ENCODE measurements at places on chromosomes 5 and 9. TPM values are rescaled to one million over a fixed set of nuclear protein-coding genes. Genes with fewer than 3 reads are reported as not detected.

C9 gene
- polyA plus RNA-seq = not detected

CTSV gene
- polyA plus RNA-seq = 3.2 TPM

LCN10 gene
- polyA plus RNA-seq = 0.12 TPM

SPOUT1 gene
- 48.0 TPM for polyA plus RNA-seq

WWC1 gene
- 59.1 TPM for polyA plus RNA-seq

TMEM232 gene
- 9.1 TPM for polyA plus RNA-seq

IQGAP2 gene
- polyA plus RNA-seq = 18.7 TPM

TSSK1B gene
- polyA plus RNA-seq = not detected

ADGRD2 gene
- polyA plus RNA-seq = 0.08 TPM

TESK1 gene
- 41.7 TPM for polyA plus RNA-seq

FRMD3 gene
- polyA plus RNA-seq = 2.5 TPM

POU5F2 gene
- polyA plus RNA-seq = 0.05 TPM

DNA sequence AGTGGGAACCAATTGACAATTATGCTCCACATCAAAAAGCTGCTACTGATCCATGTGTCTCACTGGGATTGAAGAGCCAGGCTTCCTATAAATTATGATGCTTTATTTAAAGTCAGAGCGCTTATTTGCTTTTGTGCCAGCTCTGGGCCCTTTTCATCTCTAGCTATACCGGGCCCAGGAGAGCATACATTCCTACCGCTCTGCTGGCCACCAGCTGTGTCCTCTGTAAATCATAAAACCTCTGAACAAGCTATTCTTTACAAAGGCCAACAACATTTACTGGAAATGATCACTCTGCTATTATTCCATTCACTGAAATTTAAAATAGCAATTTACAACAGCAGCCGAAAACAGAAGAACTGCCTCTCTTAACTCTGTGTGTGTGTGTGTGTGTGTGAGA lies 86.6 kb downstream of the ZNF608 start:
- DNase-seq = no peak

DNA sequence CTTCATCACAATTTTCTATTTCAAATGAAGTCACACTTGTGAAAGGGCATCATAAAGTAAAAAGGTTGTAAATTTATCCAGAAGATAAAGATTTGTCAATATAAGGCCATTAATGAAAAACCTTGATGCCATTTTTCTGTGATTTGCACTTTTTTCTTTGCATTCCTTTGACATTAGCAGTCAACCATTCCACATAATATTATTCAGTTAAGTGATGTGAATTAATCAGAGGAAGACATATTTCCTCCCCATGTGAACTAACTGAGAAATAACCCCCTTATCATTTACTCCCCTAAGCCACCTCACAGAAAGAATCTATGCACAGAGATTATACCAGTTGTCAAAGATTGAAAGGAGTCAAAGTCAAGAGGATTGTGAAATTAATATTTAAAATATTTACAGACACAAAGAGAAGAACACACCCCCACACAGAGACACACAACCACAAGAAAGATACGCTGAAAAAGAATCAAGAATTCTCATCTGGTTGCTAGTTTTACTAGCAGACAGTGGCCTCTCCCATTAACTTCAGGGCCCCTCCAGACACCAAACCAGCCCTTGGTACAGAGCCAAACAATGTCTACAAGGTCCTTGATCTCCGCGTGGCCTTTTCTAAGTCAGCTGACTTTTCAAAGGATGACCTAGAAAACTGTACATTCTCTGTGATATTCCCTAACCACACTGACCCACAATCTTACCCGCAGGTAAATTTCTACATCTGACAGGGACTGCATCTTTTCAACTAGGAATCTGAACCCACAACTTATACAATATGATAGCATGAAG lies 29.5 kb downstream of the GNAQ start:
- no peak for DNase-seq

- no peak for DNase-seq
Measured at GRCh38 chr9:101437806-101438232, 2.2 kb upstream of the ALDOB start.

DNA sequence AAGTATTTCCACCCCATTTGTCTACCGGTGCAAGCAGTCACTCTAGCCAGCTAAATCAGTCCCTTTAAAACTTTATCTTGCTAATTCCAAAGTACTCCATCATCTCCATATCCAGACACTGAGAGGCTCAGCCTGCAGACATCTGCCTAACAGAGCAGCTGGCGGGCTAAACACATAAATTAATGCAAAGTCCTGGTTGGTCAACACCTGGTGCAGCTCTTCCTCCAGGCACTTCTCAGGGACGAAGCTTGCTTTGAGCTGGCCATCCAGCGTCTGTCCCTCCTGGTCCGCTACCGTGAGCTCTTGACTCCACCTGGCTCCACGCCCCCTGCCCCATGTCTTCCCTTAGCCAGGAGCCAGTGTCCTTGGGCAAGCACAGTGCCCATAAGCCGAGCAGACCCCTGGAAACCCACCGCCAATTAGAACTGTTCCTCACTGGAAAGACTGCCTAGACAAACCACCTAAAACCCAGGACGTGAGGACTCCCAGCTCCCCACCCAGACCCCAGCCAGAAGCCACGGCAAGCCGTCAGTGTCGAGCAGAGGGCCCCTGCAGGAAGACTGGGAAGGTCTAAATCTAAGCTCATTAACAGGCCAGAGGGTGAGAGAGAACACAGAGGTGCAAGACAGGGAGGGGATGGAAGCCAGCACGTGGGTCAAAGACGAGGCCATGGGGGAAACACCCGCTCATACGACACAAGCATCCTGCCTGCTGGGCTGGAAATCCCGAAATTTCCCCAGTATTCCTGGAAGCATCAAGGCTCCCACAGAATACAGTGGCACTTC lies 120.0 kb downstream of the COL23A1 start:
- DNase-seq = no peak

GRCh38 chr5:69285448-69286116 lies 47.0 kb downstream of the CCDC125 start:
- no peak for DNase-seq

- no peak for DNase-seq
Measured at GRCh38 chr9:110687497-110687896, 18.9 kb downstream of the MUSK start.

DNA sequence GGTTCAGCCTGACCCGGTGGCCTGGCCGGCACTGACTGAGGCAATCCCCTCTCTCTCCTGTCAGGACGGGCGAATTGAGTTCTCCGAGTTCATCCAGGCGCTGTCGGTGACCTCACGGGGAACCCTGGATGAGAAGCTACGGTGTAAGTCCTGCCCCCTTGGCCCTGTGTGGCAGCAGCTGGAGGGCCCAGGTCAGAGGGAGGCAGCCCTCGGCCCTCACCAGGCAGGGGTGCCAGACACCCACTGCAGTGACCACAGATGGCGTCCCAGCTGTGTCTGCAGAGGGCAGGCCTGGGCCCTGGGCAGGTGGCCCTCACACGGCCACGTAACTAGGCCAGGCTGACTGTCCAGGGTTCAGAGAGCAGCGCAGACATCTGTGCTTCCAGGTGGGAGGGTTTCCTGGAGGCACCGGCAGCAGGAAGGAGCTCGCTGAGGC lies 45.9 kb upstream of the HMCN2 start:
- DNase-seq = no peak

GRCh38 chr5:178449163-178450070 lies 140.8 kb downstream of the COL23A1 start:
- no peak for DNase-seq

DNA sequence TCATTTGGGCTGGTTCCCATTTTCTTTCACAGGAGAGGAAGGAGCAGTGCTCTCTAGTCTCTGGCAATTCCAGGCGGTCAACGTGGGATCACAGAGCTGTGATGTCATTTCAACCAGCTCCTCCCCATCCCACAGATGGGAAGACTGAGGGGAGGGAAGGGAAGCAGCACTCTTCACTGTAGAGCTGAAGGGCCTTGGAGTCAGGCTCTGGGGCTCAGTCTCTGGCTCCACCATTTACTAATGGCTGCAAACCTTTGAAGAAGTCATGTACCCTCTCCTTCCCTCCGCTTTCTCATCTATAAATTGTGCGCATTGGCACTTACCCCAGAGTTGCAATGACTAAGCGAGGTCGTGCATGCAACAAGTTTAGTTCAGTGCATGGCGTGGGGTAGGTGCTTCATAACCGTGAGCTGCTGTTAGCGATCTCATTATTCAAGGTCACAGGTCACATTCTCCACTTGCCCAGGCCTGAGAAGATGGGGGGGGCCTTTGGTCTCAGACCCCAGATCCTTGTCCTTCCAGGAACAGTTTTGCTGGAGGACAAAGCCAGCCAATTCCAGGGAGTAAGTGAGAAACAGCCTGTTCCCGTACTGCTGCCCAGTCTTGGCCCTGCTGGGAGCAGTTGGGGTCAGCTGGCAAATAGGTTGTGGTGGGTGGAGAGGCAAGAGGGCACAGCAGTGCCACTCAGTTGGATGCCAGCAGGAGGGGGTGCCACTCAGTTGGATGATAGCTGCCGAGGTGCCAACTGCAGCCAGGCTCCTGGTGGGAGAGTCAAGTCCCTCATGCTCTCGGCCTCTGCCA lies 136.7 kb downstream of the RGS3 start:
- no peak for DNase-seq

GRCh38 chr5:78777901-78778300 lies 129.3 kb upstream of the LHFPL2 start:
- no peak for DNase-seq

DNA sequence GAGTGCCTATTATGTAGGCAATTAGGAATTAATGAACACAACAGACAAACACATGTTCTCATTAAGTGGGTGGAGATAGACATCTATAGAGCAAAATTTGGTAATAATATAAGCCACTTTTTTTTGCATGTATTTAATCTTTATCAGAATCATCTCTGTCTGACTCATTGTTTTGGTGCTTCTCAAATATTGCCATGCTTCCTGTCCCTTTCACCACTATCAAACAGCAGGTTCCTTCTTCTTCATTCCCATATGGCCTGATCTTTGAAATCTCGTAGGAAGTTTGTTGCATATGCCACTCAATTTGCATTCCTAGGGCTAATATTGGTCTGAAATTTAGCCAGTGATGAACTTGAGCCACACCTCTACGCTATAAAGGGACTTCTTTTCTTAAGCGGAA lies 128.9 kb upstream of the SPEF2 start:
- DNase-seq = no peak

- DNase-seq = no peak
Measured at GRCh38 chr9:135365013-135365768, 114.4 kb upstream of the PPP1R26 start.

DNA sequence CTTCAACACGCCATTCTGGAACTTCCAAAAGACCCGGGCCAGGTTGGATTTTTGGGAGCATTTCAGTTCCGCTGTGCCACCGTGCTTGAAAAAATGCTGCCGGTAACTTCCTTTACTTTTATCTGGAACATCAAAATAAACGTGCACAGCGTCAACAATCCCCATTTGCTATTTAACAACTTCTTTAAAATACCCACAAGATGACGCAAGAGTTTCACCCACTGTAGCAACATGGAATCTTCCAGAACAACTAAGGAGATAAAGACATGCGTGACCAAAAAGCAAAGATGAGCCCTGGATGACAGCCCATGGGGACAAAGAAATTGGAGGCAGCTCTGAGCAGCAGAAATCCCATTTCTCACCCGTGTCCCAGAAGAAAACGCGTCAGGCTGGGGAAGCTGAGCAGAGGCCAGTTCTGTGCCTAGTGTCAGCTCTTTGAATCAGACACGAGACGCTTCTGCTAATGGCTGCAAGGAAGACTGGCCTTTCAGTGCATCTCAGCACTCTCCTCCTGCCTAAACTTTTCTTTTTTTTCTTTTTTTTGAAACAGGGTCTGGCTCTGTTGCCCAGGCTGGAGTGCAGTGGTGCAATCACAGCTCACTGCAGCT lies 61.3 kb downstream of the SECISBP2 start:
- DNase-seq = no peak
